ENCODE measurements at places on chromosomes 2 and 18.

DNA sequence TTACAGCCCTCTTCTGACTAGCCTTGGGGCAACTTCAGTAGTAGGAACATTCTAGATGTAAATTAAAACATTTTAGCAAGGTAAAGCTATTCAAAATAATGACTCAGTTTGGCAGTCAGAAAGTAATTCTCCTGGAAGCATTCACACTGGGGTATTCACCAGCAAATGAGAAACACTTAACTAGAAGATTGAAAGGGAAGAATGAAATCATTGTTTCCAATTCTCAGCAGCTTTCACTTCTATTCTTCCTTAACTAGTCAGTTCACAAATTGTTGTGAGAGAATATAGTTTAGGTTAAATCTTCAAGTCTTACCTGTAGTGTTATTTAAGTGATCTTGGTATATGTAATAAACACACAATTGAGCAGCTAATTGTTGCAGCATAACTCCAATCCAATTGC is 1135.6 kb upstream of the FAM98A start:
- no peak for DNase-seq

GRCh38 chr18:70429847-70430500 is 141.1 kb downstream of the SOCS6 start:
- no peak for DNase-seq

DNA sequence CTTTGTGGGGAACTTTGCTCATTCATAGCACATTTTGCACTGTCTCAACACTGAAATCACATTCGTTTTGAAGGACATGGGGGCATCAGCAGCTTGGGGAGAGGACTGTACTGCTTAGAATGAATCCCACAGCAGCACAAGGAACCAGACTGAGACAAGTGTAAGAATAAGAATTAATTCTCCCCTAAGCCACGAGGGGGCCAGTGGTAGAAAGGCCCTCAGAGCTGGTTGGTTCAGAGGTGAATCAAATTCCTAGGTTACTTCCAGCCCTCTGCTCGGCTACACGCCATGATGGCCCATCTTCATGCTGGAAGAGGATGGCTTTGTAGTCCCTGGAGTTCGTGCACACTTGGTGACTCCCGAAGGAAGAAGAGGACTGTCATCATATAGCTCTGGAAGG is 12.0 kb upstream of the MC5R start:
- no peak for DNase-seq

GRCh38 chr2:18208956-18209355 is 330.5 kb downstream of the KCNS3 start:
- DNase-seq, result no peak

DNA sequence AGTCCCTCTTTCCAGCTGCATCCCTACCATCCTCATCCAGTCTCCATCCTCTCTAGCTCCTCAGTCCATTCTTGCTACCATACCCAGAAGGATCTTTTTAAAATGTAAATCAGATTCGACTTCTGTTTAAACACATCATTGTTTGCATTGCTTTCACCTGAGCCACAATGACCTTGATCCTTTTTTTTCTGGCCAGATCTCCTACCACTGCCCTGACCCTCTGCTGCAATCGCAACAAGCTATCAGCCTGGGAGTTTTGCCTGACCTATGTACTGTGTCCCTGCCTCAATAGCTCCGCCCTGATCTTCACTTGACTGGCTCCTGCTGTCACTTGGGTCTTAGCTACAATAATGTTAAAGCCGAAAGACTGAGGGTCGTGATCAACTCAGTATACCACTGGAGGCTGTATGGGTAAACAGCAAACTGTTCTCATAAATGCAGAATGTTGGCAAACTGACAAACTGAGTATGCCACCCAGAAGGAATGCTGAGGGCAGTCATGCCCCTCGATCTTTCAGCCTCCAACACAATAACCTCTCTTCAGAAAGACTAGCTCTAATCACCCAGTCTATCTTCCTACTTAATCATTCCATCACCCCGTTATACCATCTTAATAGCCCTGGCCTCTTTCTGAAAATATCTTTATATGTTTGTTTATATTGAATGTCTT is 2.6 kb upstream of the RBM43 start:
- DNase-seq, result no peak

DNA sequence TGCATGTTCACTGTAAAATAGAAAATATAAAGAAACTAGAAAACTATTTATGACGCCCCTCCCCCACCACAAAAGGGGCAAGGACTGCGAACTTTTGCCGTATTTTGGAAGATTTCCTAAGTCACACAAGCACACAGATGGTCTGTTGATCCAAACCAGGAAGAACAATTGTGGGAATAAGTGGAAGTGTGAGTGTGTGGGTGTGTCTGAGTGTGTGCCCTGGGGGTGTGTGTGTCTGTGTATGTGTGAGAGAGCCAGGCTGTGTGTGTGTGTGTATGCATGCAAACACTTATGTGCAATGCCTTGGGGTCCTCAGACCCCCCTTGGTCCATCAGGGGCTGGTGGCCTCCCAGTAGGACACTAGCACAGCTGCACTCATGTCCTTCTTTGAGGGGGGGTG is 43.1 kb downstream of the HPCAL1 start:
- DNase-seq, result no peak

DNA sequence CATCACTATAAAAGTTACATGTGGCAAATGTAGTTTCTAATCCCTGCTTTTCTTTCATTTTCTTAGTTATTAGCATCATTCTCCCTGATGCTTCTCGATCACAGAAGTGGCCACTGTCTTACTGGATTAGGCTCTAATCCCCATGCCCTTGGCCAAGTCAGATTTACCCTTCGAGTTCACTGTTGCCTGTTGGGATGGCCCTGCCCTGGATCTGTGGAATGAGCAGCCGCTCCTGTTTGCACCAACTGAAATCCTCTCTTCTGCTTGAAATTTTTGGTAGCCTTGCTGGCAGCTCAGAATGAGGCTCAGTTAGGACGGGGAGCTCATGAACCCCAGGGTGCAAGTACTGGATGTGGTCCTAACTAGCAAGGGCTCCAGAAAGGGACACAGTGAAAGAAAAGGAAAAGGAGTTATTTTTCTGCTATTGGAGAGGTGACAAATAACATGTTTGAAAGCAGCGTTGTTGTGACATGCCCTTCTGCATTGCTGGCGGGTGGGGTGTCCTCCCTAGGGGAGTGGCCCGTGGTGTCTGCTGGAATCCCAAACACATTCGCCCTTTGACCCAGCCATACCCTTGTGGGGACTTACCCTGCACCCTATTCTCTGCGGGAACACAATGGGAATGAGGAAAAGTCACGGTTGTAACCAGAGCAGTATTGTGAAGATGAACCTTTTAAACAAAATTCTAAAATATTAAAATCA is 34.5 kb downstream of the RBFA start:
- DNase-seq, result no peak

DNA sequence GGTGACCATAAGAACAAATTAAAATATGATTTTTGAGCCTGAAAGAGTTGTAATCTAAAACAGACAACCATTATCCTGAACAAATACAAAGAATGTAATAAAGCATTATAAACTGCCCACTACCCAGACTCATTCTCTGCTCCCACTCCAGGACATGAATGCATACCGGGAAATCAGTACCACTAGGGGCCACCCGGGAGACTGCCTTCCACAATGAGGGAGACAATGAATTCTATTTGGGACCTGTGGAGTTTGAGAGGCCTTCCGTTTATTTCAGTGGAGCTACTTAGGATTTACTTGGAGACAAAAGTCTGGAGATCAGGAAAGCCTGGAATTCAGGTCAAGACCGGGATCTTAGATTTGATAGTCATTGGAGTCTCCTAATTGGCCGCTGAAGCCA is 50.0 kb downstream of the NAB1 start:
- no peak for DNase-seq

GRCh38 chr18:39318462-39318861 is 1752.9 kb upstream of the CELF4 start:
- DNase-seq, result no peak

DNA sequence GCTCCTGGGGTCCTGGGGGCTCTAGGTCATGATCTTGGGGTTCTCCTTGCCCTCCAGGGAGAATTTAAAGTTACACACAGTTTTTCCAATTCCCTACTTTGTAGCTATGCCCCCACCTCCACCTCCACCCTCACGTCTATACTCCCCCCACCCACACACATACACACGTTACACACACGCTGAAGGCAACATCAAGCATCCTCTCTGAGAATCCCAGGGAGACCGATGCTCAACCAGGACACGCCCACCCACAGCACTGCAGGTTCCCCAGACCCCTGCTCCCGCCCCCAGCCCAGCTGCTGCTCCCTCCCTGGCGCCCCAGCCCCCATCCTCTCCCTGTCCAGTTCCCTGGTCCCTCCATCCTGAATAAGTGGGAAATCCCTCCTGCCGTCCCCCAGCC is 6.4 kb upstream of the TNS1 start:
- no peak for DNase-seq

DNA sequence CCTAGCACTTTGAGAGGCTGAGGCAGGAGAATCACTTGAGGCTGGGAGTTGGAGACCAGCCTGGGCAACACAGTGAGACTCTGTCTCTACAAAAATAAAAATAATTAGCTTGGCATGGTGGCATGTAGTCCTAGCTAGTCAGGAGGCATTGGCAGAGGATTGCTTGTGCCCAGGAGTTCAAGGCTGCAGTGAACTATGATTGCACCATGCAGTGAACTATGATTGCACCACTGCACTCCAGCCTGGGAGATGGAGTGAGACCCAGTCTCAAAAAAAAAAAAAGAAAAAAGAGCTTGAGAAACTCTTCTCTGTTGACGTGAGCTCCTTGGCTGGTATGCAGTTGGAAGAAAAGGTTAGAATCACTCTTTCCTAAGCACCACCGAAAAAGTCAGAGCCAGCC is 125.1 kb upstream of the TNP1 start:
- no peak for DNase-seq

DNA sequence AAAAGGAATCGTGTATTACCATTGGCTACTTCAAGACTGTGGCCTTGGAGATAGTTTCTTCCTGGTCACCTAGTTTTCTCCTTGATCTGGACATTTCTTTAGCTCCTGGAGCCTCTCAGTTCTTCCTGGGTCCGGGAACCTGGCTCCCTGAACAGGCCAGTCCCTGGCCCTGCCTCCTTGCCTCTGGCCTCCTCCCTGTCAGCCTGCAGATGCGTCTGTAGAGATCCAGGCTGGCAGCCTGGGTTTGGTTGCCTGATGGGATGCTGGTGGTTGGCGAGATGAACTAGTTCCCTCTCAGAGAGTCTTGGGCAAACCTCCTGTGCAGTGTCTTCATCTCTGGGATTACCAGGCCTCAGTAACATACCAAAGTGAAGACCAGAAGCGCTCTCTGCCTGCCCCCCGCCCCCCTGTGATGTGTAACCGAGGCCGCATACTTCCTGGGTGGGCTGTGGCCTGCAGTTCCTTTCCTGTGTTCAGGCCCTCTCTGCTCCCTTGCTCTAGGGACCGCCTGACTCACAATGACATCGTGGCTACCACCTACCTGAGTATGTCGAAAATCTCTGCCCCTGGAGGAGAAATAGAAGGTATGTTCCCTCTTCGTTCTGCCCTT is 85.4 kb downstream of the DYSF start:
- no peak for DNase-seq

DNA sequence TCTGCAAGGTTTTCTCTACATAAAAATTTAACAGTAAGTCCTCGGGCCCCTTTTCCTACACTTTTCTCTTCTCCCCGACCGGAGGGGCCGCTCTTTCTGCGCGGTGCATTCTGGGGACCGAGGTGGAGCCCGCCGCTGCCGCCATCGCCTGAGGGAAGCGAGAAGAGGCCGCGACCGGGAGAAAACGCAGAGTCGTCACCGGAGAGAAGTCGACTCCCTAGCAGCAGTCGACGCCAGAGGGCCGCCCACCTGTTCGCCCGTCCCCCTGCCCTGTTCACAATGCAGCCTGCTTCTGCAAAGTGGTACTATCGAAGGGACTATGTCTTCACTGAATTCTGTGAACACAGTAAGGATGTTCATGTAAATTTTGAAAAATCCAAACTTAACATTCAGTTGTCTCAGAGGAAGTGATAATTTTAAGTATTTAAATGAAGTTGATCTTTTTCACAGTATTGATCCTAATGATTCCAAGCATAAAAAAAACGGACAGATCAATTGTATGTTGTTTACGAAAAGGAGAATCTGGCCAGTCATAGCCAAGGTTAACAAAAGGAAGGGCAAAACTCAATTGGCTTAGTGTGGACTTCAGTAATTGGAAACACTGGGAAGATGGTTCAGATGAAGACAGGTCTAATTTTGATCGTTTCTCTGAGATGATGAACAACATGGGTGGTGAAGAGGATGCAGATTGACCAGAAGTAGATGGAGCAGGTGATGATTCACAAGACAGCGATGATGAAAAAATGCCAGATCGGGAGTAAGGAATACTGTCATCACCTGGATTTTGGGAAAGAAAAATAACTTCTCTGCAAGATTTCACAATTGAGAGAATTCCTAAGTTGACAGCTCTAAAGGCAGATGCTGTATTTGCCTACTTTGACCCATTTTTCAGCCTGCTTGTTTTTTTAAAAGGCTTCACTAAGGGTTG is 55.8 kb downstream of the ASXL2 start:
- no peak for DNase-seq

DNA sequence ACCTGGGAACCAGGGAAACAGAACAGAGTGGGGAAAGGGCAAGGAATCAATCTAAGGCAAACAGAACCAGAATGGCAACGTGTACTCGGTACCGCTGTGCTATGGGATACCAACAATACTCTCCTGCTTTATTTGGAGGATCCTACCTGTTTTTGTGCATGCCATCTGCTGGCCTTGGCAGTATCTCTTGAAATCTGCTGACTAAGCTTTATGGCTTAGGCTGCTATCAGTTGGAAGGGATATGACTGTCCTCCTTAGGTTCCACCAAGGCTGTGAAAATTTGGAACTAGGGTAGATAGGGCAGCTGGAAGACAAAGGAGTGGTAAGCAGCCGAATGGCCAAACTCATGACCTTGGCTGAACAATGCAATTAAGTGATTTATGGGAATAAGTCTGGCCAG is 71.3 kb upstream of the LYPD6 start:
- DNase-seq, result no peak

GRCh38 chr2:55707751-55708150 is 14.1 kb upstream of the PNPT1 start:
- no peak for DNase-seq

GRCh38 chr2:28093308-28093707 is 202.8 kb downstream of the BABAM2 start:
- DNase-seq, result no peak

GRCh38 chr2:15731213-15731888 is 139.7 kb downstream of the DDX1 start:
- DNase-seq, result no peak

- no peak for DNase-seq
Observed at GRCh38 chr18:58552057-58552461, 76.8 kb downstream of the ALPK2 start.
